ENCODE measurements at places on chromosomes 13 and 19. TPM values are rescaled to one million over a fixed set of nuclear protein-coding genes. Genes with fewer than 3 reads are reported as not detected.

MEIS3 gene
- 41.7 TPM for total RNA-seq

FLT3 gene
- total RNA-seq = 0.06 TPM

FUT3 gene
- not detected for total RNA-seq

SULT2A1 gene
- not detected for total RNA-seq

DNA sequence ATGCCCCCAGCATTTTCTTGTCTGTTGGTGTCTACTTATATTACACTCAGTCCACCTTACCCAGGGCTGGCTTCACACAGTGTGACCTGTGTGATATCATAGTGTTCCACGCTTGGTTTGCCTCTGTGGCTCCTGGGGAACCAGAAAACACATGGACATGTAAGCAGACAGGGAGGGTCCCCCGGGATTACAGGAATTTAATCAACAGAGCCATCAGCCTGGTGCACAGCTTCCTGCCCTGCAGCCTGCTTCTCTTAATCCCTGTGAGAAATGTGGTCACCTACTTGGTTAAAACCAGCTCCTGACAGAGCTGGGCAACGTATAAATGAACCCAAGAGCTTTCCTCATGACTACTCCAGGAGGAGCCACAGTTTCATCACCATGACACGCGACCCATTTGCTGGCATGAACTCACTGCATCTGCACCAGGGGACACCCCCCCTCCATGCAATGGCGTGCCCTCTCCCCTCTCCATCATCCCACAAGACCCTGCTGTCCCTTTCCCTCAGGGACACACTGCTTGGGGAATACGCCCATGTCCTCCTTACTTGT lies 152.1 kb downstream of the UQCRFS1 start:
- no peak for DNase-seq

- DNase-seq = no peak
Measured at GRCh38 chr19:42239544-42240220, 2.7 kb downstream of the GSK3A start.

DNA sequence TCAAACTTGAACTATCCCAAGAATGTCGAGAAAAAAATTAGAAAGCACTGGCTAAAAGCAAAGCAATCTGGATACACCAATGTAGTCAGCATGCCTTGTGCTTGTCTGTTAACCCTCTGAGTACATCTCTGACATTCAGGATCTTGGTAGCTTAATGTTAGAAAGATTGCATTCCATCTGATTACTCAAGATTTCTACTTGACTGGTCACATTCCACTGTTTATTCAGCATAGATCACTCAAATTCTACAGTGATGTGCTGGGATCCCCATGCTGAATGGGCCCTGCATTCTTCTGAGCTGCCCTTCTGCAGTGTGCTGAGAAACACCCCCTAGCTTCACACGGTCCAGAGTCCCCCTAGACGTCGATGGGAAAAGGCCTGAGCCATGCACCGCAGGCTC lies 295.4 kb upstream of the MAB21L1 start:
- peak; percentile 72 for DNase-seq

DNA sequence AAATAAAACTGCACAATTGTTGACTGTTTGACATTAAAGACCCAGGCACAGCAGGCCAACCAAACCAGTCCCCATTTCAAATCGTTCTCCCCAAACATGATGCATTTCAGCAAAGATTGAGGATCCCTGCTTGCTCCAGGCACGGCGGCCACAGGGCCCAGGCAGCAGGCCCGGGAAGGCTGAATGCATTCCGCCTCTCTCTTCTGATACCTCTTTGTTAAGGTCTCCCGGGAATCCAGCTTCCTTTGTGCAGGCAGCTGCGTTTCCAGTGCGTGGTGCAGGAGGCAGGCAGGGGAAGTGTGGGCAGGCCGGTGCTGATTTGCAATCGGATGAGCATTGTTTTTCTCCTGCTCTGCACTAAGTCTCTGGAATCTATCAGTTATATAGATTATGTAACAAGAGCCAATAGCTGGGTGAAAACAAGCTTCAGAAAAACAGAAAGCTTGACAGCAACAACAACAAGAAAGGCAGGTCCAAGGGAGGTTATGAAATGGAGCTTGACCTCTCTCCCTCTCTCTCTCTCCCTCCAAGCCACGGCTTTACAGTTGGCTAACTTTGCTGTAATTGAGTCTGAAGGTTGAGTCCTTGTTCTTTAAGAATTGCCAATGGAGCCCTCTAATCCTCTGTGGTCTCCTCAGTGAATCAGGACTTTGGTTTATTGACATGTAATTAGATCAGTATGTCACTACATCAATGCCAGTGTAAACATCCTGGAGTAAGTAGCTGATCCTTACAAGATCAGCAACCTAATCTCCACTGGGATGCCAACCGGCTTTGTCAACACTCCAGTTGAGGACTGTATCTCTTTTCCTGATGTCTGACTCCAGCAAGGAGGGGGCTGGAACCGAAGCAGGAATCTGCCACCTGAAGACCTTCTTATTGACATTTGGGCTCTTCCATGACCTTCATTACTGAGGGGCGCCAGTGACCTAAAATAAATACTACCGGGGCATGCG lies 338.0 kb downstream of the TEX29 start:
- no peak for DNase-seq

DNA sequence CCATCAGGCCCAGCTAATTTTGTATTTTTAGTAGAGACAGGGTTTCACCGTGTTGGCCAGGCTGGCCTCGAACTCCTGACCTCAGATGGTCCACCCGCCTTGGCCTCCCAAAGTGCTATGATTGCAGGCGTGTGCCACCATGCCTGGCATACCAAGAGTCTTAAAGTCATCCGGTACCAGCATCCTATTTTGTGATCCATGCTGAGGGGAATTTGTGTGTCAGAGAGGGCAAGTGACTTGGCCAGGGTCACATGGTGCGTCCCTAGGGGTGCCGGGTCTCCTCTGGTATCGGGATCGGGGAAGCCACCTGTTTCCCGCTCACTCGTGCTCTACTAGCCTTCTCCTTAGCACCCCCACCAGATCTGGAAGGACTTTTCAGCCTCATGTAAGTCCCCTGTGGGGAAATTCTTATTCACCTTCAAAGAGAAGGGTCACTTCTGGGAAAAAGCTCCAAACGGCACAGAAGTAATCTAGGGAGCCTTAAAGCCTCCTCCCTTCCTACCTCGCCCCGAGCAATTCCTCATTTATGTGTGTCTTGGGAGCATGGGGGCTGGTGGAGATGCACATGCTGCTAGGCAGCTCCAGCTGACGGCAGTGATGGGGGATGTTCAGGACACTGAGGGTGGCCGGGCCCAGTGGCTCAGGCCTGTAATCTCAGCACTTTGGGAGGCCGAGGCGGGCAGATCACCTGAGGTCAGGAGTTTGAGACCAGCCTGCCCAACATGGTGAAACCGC lies 6.1 kb upstream of the ANKLE1 start:
- no peak for DNase-seq

- DNase-seq = no peak
Measured at GRCh38 chr13:48275507-48275906, 28.0 kb upstream of the RB1 start.

GRCh38 chr13:65535370-65535769 lies 1694.8 kb downstream of the PCDH9 start:
- DNase-seq = no peak

GRCh38 chr19:48578891-48579290 lies 26.9 kb downstream of the SULT2B1 start:
- no peak for DNase-seq

- DNase-seq = no peak
Measured at GRCh38 chr13:114145722-114146121, 13.3 kb upstream of the RASA3 start.

- DNase-seq = no peak
Measured at GRCh38 chr19:18946918-18947317, 5.9 kb upstream of the HOMER3 start.

- peak; percentile 59 for DNase-seq
Measured at GRCh38 chr19:4066682-4067395, at the start of gene ZBTB7A. Gene ZBTB7A, minus strand, starts transcription at chr19:4066899. Its CDS starts 11,667 bp downstream, at chr19:4055232.

DNA sequence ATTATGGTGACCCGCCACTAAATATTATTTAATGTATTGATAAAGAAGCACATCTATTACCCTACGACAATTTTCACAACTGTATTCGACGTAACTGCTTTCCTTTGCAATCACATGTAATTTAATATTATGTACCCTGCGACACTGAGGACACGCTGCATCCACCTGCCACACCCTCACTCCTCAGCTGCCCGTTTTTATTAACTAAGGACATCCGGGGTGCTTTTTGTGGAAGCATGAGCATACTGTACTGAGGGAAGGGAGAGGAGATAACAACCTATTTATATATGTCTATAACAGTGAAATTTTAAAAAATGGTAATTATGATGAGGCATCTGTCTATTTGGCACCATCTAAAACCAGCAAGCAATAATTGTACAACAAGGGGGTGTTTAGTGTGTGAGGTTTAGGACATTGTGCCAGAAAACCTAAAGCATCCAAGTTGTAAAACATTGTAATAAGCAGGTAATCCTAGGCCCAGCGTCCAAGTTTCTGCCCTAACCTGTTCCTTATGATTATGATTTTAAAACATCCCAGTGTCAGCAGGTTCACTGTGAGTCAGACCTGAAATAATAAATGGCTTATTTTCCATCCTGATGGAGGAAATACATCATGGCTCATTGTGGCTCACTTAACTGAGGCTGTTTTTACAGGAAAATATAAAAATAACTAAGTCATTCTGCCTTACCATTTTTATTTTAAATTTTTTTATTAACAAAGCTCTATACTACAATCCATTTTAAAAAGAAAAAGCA lies 56.3 kb downstream of the FOXO1 start:
- DNase-seq = no peak

DNA sequence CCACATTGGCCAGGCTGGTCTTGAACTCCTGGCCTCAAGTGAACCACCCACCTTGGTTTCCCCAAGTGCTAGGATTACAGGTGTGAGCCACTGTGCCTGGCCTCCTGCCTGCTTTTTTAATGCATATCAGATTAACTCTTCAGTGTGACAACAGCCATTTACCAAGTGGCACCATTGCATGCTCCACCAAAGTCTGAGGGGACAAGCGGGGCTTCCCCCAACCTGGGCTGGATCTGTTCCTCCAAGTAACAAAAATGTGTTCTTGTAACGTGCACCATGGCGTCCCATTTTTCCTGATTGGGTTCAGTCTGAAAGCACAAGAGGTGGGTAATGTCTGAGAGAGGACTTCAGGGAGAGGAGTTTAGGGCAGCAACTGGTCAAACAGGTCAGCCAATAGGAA lies 77.8 kb downstream of the TEX29 start:
- DNase-seq = no peak

GRCh38 chr13:41427666-41428065 lies 29.7 kb upstream of the RGCC start:
- DNase-seq = no peak

GRCh38 chr19:29449371-29449770 lies 76.4 kb upstream of the VSTM2B start:
- no peak for DNase-seq

Data from Caki2 (cell line).